ENCODE measurements at places on chromosomes 1 and 21.

DNA sequence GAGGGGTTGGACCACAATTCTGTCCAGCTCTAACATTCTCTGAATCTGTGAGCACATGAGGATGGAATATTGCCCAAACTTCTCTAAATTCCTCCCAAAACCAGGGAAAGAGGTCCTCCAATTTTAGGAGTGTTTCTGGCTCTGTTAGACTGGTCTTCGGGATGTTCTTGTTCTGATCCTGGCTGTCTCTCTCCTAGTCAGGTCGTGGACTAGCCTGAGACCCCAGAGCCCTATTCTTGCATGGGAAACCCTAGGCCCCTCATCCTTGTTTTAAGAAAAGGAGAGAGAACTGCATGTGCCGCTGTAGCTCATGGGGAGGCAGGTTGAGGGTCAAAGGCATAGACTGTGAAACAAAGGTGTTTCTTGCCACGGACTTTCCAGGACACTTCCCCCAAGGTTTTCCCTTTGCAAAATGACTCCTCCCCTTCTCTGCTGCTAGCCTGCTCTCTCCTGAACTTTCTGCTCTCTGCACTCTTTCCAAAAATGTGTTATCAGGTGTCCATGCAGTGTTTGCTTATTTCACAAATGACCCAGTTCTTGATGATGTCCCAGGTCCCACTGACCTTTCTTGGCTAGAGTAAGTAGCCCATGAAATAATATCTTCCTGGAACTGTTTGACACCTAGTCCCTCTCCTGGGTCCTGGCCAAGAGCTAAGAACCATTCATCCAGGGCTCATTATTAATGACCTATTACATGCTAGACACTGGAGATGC, 29.3 kb upstream of the RD3 start:
- no peak for DNase-seq

GRCh38 chr1:109369167-109369746, 28.5 kb downstream of the SORT1 start:
- DNase-seq: no peak

DNA sequence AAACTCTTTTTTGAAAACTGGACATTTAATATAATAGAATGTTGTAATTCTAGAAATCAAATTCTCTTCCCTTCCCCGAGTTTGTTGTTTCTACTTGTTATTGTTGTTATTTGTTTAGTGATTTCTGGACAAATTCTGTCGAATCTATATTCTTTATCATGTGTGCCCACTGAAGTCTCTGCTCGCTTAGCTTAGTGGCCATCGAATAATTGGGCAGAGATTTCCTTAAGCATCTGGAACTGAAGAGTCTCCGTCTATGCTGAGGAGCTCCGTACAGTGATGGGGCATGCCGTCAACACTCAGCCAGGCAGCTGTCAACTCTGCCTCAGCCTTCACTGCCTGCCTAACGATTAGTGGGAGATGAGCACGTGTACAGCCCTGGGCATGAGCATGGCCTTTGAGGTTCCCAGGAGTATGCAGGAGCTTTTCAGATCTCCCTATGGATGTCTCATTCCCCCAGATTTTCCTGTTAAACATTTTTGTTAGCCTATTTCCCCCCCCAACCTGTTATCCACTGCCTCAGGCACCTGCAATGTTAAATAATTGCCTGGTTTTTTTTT, 66.8 kb downstream of the SLX9 start:
- DNase-seq: no peak

- peak; percentile 76 for DNase-seq
Observed at GRCh38 chr1:183243161-183244050, 57.3 kb downstream of the LAMC2 start.

- no peak for DNase-seq
Observed at GRCh38 chr1:78153092-78153736, 107.4 kb downstream of the GIPC2 start.

DNA sequence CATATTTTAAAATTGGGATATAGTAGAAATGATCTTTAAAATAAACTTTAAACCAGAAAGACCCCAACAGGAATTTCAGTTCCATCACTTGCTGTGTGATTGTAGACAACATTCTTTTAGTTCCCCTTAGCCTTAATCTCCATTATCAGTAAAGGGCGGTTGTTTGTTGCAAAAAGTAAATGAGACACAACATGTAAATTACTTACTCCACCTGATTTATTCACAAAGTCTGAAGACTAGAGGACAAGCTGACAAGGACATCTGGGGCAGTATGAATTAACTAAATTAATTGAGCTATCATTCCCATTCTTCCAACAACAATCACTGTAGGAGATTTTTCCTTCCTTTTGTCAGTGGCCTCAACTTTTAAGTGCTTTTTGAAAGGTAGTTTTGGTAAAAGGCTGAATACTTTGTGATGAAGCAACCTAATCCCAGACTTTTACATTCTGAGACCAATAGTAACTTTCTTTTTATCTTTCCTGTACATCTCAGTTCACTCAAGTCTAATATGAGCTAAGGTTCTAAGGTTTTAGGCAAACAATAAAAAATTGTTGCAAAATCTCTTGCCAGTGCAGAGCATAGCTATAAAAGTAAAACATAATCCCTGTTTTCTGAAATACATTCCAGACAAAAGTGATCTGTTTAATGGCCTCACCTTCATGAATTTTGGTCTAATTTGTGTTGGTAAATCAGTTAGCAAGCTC, 6.2 kb downstream of the SLC19A2 start:
- no peak for DNase-seq

DNA sequence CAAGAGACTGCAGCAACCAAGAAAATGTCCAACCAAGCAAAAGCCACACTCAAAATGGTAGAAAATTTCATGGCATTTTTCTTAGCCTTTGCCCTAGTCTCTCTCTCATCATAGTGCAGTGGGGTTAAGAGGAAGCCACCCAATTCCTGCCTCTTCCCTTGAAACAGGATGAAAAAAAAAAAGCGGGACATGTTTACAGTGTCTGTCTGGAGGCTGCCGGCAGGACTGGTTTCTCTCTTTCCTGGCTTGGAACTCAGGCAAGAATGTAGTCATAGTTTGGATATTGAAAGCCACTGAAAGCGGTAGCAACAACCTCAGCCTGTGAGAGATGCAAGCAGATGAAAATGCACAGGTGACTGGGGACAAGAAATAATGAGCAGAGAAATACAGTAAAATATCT, 13.3 kb upstream of the TNFSF18 start:
- no peak for DNase-seq

DNA sequence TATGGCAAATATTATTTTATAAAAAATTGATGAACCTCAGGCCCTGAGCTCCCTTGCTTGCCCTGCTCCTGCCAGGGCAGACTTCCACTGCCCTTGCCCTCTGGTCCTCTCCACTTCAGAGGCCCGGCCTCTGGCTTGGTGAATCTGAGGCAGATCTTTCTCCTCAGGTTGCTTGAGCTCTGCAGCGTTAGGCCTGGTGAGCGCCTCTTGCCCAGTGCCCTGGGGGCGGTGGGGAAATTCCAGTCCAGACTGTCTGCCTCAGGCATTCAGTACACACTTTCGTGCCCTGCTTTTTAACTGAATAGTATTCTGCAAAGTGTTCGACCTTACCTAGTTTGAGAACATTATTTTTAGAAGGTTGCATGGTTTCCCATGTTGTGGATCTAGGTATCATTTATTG, 98.2 kb downstream of the PCBP3 start:
- no peak for DNase-seq

- DNase-seq: no peak
Observed at GRCh38 chr1:52080014-52080415, 23.9 kb downstream of the BTF3L4 start.

- DNase-seq: no peak
Observed at GRCh38 chr1:210688512-210689234, 360.0 kb downstream of the HHAT start.

DNA sequence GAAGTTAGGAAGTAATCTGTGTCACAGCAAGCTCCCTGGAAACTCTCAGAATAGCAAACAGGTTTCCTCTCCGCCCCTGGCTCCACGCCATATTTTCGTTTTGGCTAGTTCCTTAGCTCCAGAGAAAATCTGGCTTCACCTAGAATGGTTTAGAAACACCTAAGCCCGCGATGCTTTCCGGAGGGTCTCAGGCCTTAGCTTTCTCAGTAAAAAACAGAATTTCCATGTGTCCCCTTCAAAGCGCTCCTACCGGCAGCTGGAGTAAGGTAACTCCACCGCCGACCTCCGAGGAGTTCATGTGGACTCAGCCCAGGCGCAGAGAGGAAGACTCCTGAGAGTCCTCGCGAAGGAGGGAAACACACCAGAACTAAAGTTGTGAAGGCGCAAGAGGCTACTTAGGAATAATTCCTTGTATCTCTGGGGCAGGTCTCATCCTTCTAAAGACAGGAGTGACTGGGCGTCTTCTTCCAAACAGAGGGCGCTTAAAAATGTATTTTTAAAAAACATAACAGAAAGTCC, 406 bp downstream of the KIAA0040 start:
- DNase-seq: no peak

DNA sequence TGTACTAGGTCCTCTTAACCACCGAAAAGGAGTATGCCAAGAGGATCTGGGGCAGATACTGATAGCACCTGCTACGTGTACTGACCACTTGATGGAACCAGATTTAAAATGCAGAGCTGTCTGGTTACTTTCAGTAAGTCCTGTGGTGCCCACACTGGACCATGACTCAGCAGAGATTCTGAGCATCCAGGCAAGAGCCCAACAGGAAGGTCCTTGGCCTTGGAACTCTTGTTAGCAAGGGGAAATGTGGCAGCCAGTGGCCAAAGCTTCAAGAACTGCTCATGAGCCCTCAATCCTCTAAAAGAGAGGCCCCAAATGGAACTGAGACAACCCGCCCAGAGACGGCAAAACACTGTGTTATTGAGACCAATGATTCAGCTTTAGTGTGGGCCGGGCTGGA, 4.2 kb upstream of the GJB5 start:
- no peak for DNase-seq

- peak; percentile 67 for DNase-seq
Observed at GRCh38 chr1:81703391-81703755, 97.4 kb upstream of the ADGRL2 start.

GRCh38 chr1:110879758-110880606, 7.0 kb downstream of the CD53 start:
- DNase-seq: no peak

- DNase-seq: no peak
Observed at GRCh38 chr1:10728595-10729410, 67.6 kb downstream of the CASZ1 start.

DNA sequence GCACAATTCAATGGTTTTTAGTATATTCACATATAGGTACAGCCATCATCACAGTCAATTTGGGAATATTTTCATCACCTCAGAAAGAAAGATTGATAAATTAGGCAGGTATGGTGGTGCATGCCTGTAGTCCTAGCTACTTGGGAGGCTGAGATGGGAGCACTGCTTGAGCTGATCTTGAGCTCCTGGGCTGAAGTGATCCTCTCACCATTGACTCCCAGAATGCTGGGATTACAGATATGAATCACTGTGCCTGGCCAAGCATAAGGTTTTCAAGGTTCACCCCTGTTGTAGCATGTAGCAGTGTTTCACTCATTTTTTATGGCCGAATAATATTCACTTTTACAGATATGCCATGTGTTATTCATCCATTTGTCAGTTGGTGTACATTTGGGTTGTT, 44.7 kb upstream of the MTF2 start:
- DNase-seq: no peak

- DNase-seq: no peak
Observed at GRCh38 chr1:98706173-98706843, 44.8 kb downstream of the SNX7 start.

GRCh38 chr1:214550857-214551435, 456 bp downstream of the PTPN14 start:
- no peak for DNase-seq

- no peak for DNase-seq
Observed at GRCh38 chr21:21788591-21788990, 790.4 kb downstream of the NCAM2 start.

DNA sequence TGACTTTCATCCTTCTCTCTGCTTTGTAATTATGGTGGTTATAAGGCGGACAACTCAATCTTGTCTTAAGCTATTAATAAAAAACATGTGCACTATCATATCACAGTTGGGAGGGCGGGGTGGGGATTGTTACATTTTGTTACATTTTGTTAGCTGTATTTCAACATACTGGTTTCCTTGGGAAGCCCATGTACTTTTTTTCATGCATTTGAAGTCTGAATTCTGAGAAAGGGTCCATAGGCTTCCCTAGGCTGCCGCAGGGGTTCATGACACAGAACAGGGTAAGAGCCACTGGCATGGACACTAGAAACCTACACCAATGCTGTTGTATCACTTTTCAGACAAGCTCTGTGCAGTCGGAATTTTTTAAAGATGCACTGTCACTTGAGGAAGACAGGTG, 178.8 kb downstream of the ETS2 start:
- no peak for DNase-seq

DNA sequence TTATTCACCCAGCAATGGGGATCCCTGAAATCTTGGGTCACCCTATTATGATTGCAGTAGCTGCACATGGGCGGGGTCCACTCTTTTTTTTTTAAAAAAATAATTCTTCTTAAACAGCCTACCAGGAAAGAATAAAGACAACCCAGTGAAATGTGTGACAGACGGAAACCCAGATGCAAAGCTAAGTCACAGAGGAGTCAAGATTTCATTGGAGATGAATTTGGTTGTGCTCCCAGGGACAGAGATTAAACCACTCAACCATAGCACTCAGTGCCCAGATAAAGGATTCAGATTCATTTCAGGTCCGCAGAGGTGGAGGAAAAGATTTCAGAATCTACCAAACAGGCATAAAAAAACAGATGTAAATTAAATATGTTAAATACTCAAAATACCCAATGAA, 583.5 kb upstream of the ZP4 start:
- DNase-seq: no peak

GRCh38 chr1:246794048-246794827, 70.0 kb downstream of the SCCPDH start:
- DNase-seq: no peak

DNA sequence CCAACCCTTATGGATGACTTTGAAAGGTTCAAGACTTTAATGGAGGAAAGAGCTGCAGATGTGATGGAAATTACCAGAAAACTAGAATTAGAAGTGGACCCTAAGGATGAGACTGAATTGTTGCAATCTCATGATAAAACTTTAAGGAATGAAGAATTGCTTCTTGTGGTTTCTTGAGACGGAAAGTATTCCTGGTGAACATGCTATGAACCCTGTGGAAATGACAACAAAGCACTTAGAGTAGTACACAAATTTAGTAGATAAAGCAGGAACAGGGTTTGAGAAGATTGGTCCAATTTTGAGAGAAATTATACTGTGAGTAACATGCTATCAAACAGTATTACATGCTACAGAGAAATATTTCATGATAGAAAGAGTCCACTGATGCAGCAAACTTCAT, 215.4 kb downstream of the OMA1 start:
- DNase-seq: no peak

DNA sequence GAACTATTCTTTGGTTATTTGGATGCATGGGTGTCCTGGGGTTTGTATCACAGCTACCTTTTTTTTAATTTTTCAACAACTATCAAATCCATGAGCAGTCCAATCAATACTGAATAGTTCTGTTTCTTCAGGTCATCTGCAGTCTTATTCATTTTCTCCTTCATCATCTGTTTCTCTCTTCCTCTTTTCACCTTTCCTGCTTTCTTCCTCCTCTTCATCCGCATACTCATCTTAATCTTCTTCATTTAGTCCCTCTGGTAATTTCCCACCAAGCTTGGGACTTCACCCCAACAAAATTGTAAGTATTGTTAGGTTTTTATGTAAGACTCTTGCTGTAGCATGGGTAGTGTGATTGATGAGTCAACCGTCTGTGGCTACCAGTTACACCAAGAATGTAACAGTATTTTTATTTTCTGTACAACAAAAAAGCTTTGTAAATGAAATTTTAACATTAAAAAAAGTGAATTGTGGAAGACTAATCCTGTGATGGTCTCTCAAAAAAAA, 184.1 kb upstream of the RNPC3 start:
- DNase-seq: no peak

GRCh38 chr21:45090966-45091365, 16.6 kb downstream of the ADARB1 start:
- DNase-seq: no peak
